ENCODE measurements at places on chromosomes 16 and 17.

DNA sequence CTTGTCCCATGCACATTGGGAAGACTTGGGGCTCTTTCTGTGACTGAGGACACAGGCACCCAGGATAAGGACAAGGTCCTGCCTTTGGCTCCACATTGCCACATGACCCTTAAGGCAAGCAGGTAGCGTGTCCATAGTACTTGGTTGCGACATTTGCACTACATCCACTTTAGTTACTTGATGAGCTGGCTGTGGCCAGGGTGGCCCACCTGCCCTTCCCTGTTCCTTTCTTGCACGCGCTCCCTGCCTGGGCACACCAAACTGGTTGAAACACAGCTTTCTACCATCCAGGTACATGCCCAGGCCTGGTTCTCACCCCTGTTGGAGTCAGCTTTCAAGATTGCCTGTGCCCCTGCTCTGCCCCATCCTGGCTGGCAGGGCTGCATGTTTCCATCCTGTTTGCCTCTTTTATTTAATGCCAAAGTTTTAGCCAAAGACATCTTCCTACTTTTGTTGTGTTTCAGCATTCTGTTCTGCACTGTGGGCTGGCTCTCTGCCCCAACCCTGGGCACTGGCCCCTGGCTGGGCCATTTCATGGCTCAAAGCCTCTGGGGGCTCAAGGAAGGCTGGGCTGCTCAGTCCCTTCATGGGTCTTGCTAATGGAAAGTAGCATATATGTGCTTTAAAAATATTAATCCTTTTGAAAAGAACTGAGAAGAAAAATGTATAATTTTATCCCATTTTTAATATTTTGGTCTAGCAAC lies 3.2 kb downstream of the B3GNT9 start:
- DNase-seq, result no peak

DNA sequence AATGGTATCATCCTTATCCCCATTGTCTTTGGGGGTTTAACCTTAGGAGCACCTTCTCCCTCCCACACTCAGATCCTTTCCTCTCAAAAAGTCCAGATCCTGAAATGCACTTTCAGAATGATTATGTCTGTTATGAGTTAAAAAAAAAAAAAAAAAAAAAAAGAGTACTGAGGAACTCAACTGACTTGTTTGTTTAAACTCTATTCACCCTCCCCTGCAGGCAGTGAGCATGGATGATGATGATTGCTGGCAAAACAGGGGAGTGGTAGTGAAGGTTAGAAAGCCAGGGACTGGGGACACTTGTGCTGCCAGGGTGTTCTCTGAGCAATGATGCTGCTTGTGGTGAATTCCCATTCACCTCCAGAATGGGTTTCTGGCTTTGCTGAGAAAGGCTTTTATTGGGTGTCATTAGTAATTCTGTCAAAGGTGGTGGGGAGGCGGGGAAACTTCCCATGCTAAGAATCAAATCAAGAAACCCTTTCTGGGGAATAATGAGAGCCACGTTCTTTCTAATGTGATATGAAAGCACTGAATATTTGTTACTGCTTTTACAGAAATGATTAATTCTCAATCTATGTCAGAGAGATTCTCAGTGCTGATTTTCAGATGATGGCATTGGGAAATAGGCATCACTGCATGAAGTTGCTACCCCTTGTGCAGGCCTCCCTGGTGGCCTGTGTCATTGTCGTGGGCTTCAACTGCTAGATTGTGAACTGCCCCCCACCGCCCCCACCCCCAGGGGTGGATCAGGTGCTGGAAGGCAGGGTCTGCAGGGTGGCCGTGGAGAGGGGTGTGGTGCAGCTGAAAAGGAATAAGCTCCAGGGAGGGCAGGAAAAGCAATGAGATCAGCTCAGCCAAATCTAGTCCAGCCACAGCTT lies 14.1 kb downstream of the CCL4 start:
- DNase-seq, result no peak

- DNase-seq, result no peak
Measured at GRCh38 chr16:85594978-85595661, 18.0 kb upstream of the GSE1 start.

DNA sequence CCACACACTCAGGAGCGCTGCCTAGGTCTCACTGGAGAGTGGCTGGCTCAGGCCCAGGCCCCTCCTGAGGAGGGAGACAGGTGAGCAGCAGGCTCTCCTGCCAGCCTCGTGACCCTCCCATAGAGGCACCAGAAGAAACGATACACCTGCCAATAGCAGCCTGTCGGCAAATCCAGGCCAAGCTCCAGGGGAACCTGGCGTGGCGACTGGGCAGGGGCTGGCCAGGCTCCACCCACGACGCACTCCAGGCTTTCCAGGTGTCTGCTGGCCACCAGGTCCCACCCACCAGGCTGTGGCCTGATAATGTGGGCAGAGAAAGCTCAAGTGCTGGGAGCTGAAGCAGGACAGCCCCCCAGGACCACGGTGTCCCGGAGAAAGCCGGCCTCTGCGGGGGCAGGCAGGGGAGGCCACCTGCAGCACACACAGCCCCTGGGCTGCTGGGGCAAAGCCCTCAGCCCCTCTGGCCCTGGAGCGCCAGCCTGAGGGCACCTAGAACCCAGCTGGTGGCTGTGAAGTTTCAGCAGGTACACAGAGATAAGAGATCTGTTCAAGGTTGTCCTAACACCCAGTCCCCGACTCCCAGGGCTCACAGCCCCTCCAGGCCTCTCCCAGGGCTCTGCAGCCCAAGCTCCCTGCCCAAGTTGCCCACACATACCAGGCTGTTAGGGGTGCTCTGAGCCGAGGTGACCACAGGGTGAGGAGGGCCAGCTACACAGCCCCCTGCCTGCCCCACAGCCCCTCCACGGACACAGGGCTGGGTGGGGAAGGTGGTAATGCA lies 2.4 kb downstream of the PGAP6 start:
- DNase-seq, result no peak

GRCh38 chr17:2393954-2394749 lies 6.7 kb downstream of the MNT start:
- DNase-seq, result no peak

- peak; percentile 23 for DNase-seq
Measured at GRCh38 chr17:47220531-47220999, 11.4 kb downstream of the MYL4 start.

- no peak for DNase-seq
Measured at GRCh38 chr17:73126716-73127473, 34.4 kb upstream of the SLC39A11 start.

DNA sequence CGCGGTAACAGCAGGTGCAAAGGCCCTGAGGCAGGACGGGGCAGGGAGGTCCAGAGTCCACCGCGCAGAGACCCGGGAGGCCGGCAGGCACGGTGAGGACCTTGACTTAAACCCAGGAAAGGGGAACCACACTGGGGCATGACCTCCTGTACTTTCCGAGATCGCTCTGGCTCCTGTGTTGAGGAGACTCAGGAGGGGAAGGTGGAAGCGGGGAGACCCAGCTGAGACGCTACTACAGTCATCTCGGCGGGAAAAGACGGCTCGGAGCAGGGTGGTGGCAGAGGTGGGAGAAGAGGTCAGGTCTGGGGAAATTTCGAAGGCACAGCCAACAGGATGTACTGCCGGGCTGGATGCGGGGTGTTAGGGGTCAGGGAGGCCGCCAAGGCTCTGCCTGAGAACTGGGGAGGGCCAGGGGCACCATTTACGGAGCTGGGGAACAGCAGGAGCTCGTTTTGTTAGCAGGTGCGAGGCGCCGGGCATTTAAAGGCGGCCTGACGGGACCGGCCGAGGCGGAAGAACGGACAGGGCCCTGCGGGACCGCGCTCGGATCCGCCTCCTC lies 22.3 kb downstream of the NPTX1 start:
- no peak for DNase-seq

All from left forelimb (tissue), 1 donor.